GM12864 (cell line): ENCODE measurements at places on chromosomes 3 and 15.

DNA sequence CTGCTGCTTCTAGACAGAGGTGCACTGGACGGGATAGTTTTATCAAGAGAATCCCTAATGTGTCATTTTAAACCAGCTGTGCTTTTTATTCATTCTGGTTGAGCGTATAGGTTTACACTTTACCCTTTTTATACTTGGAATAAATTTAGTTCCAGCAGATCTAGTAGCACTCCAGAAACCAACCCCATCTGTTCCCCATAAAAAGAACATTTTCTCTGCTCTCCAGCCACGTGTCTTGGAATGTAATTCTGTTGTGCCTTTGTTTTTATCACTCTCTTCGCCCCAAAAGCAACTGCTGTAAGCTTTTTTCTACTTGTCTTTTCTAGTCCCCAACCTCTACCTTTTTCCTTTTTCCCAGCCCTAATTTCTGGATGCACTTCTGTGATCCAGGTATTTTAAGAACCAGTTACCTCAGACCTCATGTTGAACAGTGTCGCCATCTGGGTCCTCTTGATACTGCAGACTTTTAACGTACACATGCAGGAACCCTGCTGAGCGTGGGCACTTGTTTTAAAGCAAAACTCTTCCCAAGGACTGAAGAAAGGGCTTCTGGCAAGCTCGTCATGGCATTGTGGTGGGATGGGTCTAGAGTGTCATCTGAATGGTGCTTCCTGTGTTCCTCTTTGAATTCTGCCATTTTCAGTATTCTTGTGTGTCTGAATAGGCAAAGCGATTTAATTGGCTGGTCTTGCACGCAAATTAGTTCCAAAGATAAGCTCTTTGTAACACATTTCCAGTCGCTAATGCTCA, 5.7 kb upstream of the EXOG start:
- no peak for DNase-seq

- no peak for DNase-seq
Measured at GRCh38 chr15:81886591-81886990, 159.2 kb downstream of the MEX3B start.

DNA sequence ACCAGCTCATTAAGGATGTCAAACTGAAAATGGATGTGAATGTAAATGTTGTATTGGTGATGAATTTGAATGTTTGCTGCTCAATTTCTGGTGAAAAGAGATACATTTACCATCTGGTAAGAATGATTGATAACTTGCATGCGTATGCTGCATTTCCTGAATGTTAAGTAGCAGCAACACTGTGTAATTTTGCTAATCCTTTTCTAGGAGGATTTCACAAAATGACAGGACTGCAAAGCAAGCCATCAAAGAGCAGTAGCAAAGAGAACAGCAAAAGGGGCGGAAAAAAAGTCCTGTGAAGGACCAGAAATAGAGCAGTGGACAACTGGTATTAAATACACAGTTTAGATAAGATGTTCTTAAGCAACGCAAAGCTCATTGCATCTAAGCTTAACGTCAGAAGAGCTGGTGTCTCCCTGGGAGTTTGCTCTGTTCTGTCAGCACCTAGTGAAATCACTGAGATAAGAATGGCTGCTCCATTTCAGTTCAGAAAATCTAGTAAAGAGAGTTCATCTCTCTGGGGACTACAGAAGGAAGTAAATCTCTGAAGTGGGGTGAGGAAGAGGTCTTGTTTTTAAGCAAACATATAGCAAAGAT, 23.5 kb upstream of the PAQR5 start:
- no peak for DNase-seq

DNA sequence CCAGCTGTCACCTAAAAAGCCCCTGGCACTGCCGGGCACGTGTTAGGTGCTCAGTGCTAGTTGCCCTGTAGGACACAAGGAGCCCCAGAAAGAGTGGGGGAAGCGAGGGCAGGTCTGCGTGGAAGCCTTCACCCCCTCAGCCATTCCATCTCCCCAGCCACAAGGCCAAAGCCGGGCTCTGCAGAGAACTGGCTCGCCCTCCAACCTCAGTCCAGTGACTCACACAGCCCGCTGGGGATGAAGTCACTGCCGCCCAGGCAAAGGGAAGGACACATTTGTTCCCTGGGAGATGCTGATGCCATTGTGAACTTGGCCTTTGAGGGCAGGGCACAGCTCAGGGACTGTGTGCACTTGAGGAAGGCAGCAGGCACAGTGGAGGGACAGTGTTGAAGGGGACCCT, 48.1 kb downstream of the IQSEC1 start:
- DNase-seq = no peak

GRCh38 chr3:187944390-187945179, 199.3 kb upstream of the BCL6 start:
- no peak for DNase-seq

GRCh38 chr3:13161771-13162535, 88.7 kb upstream of the IQSEC1 start:
- DNase-seq = no peak

GRCh38 chr3:152853196-152853595, 18.3 kb downstream of the P2RY1 start:
- no peak for DNase-seq

DNA sequence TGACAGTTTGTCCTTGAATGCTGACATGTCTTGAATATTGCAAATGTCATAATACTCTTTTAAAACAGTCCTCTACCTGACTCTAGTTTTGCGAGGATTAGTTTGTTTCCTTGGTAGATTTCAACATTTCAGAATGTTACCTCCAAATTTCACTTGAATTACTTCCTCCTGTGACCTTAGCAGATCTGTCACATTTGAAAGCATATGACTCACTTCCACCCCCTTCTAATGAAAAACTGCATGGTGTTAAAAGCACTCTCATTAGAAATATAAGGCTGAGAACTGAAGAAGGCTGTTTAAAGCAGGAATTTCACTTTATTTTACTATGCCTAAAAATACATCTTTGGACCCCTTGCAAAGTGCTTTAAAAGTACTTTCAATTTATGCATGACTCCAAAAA, 598.7 kb upstream of the TGFBR2 start:
- no peak for DNase-seq

DNA sequence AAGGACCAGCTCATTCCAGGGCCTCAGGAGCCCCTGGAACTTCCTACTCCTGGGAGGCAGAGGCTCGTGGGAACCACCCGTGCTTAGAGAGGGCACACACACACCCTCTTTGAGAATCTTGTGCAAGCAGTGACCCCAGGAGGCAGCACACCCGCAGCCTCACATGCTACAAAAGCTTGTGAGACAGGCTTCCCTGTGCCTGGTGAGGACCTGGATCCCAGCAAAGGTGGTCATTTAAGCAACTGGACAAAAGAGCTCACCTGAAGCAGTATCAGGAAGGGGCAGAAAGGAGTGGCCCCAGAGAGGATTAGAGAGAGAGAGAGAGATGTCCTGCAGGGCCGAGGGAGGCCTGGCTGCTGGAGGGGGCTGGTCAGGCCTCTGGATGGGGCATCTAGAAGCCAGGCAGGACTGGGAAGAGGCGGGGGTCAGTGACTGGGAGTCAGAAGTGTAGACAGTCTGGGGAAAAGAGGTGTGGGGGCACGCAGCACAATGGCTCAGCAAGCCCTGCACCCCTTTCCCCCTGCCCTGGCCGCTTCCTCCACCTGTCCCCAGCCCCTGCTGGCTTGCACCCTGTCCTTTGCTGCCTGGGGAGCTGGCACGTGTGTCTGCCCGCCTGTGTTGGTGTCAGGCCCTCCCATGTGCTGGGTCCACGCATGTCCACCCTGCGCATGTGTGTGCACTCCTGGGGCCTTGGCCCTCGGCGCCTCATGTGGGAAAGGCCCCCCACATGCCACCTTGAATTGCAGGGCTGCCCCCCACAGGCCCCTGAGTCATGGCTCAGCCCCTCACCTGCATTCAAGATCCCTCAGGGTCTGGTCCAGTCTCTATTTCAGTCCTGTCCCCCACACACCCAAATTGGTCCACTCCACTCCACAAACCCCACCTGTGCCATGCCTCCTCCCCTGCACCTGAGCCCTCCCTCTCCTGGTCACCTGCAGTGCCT, 36.9 kb downstream of the TSPAN3 start:
- DNase-seq = no peak

DNA sequence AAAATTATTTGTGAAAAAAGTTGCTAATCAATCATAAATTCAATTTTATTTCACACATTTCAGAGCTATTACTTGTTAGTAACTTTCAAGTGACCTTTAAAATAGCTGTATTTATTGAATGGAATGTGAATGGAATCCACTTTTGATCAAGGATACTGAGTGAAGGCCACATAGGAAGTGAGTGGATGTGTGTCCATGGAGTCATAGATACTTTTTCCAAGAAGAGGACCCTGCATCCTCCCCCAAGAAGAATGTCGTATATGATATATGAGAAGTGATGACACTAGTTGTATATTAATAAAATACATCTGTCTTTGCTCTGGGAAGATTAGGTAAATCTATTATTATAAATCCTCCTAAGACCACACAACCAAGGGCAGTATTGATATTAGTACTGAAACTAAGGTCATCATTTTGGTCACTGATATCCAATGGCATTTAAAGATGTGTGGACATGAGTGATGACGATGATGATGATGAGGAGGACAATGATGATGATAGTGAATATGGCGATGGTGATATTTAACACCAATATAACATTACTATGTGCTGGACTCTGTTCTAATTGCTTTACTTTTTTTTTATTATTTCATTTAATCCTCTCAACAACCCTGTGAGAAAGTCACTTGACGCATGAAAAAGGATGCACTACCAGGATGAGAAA, 493.0 kb upstream of the NR2F2 start:
- DNase-seq = no peak

GRCh38 chr3:78506061-78506460, 1261.7 kb downstream of the ROBO1 start:
- DNase-seq = no peak

DNA sequence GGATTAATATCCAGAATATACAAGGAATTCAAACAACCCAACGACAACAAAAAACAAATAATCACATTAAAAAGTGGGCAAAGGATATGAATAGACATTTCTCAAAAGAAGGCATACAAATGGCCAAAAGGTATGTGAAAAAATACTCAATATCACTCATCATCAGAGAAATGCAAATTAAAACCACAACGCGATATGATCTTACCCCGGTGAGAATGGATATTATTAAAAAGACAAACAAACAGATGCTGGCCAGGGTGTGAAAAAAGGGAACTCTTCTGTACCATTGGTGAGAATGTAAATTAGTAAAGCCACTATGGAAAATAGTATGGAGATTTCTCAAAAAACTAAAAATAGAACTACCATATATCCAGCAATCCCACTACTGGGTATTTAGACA, 43.5 kb upstream of the MEF2A start:
- DNase-seq = no peak

DNA sequence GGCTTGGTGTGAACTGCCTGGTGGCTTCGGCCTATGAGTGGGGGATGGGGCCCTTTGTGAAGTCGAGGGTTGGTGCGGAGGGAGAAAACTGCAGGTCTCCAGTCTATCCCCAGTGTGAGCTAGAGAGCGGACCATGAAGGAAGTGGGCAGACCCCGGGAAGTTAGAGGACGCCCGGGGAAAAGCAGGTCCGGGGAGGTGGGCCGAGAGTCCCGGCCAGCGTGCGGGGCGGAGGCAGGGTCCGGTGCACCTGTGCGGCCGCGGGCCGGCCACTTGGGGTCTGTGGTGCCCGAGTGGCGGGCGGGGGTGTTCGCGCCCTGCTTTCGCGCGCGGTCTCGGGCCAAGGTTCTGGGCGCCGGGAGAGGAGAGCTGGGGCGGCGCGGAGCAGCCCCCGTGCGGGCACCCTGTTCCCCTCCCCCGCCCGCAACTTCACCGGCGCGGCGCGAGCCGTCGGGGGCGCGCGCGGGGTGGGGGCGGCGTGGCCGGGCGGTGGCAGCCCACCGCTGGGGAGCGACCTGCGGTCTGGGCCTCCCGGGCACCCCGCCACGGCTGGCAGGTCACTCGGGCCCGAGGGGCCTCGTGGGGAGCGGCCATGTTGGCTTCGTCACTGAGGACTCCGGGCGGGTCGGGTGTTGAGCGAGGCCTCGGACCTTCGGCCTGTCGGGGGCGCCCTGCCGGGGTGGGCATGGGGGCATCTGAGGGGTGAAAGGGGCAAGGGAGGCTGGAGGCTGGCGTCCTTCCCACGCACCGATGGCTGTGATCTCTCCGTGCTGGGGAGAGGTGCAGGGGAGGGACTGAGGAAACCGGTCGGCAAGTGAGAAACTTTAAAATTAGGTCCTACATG, 4.8 kb downstream of the UBE2E1 start:
- DNase-seq = no peak

GRCh38 chr15:67026610-67026967, 38.8 kb upstream of the SMAD3 start:
- no peak for DNase-seq

GRCh38 chr15:89106200-89106599, 17.9 kb downstream of the ABHD2 start:
- no peak for DNase-seq

DNA sequence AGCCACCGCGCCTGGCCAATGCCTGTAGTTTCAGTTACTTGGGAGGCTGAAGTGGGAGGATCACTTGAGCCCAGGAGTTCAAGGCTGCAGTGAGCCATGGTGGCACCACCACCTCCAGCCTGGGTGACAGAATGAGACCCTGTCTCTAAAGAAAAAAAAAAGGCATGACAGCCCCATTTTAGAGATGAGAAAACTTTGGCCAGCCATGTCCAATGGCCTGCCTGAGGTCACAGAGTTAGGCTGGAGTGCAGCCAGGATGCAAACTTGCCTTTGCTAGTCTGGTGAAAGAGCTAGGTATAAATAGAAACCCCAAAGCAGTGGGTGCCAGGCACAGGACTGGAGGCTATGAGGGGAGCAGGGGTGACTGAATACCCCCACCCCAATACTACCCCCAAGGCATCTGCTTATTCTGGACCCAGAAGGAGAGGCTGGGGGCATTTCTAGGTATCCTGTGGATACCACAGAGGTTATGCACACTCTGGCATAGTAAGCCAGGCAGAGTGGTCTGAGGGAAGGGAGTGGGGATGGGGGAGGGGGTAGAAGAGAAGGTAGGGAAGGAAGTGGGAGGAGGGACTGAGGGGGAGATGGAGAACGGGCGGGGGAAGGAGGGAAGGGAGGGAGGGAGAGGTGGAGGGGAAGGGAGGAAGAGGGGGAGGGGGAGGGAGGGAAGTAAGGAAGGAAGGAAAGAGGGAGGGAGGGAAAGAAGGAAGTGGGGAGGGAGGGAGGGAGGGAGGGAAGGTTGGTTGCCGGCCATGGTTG, 16.2 kb upstream of the C15orf39 start:
- no peak for DNase-seq

DNA sequence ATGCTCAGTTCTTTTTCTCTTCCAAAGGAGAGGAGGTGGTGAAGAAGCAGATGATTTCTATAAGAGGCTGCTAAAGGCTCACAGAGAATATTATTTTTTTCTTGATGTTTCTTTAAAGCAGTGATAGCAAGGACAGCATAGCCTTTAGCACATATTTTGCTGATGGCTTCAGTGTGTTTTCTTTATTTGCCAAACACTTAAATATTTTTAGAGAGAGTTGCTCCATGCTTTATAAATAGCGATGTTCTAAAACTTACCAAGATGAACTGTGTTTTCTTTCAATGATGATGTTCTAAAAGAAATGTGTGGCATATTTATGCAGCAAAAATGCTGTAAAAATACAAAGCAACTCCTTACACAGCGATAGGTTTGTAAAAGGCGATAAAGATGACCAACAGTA, 11.8 kb upstream of the KCNAB1 start:
- DNase-seq = no peak
